Fibroblast of the aortic adventitia (primary cell): ENCODE measurements at places on chromosomes 7 and 10.
A peak's percentile ranks its signal among the peaks of the same experiment; 100 is the strongest.

DNA sequence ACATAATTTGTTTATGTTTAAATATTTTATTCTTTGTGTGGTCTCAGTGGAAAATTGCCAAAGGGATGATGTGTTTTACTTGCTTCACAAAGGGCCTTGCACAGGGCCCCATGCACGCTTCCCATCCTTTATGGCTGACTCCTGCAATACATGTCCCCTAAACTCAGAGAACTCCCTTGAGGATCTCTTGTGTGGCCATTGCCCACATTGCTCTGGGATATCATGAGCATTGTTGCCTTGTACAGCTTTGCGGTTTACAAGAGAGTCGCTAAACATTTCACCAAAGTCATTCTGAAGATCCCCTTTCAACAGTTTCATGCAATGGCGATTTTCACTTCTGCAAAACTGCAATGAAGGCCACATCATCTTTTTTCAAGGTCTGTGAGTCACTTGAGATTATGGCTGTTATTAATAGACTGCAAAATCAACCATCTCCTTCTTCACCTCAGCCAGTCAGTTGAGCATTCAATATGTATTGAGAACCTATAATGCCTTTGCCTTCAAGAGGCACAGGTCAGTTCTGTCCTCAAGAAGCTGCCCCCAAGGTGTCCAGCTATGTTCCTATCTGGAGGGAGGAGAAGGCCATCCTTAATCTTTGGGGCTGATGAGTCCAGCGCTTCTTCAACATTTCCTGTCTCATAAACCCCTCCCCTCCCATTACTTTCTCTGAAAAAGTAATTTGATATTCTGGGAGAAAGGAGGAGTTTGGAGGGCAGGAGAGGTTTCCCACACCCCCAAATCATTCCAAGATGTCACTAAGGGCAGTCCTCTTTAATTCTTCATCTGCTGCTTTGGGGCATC, 108.1 kb downstream of the CCDC71L start:
- DNase-seq: no peak

GRCh38 chr7:14196555-14196954, 207.1 kb upstream of the ETV1 start:
- peak; percentile 26 for DNase-seq

DNA sequence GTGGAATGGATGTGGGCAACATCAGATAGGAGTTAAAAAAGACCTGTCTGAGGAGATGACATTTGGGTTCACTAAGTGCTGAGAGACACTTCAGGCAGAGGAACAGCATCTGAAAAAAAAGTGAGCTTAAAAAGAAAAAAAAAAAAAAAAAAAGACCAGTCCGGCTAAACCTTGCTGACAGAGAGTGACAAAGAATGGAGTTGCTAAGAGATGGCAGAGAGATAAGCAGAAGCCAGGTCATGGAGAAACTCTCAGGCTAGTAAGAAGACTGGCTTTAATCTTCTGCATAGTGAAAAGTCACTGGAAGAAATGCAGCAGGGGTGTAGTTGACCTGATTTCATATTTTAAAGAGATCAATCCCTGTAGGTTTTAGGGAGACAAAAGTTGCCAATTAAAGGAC, 711.1 kb upstream of the SEMA3D start:
- no peak for DNase-seq

DNA sequence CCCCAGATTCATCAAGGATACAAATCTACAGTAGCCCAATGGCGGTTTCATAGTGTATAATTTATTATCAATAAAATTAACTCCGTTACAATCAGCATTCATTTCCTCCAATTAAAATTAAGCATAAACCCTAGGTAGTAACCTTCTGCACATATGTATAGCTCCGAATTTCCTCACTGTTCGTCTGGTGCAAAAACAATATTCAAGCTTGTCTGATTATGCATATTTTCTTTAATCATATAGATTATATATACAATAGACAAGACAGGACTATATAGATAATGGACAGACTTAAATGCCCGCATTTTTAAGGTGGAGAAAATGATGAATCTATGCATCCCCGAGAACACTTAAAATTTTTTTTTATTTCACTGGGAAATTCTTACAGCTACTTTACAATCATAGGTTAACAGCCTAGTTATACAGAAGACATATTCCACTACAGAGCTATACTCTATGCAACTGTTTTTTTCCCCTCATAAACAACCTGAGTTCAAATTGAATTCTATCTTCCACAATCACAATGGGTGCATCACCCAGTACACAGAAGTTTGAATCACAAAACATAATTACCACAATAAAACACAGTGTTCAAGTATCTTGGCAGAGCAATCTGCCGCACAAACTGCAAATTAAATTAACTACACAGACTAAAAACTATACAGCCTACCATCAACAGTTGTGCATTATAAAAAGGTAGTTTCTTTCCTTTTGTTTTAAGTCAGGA, 2.6 kb downstream of the HOXA9 start:
- no peak for DNase-seq

DNA sequence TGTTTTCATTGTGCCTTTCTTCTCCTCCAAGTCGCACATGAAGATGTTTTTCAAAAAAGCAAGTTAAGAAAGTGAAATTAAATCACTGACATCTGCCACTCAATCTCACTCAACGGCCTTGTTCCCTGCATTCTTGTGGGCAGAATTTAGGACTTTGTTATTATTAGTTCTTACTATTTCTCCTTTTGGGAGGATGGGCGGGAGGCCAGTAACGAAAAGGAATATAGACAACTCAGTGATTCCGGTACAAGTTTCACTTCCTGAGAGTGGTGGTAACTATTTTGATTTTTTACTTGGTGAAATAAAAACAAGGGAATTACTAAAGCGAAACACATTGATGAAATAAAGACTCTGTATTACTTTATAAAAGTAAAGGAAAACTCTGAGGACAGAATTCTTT, 231.9 kb upstream of the HABP2 start:
- no peak for DNase-seq

DNA sequence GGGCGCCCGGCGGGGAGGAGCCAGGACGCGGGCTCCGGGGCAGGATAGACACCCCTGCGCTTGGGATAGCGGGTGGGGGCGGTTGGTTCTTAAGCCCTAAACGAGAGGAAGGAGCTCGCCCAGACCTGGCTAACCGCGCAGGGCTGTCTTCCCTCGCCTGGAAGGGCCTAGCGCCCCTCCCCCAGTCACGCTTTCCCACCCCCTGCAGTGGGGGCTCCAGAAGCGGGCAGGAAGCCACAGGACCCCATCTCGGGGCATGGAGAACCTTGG, 6.5 kb downstream of the SHH start:
- DNase-seq: no peak

DNA sequence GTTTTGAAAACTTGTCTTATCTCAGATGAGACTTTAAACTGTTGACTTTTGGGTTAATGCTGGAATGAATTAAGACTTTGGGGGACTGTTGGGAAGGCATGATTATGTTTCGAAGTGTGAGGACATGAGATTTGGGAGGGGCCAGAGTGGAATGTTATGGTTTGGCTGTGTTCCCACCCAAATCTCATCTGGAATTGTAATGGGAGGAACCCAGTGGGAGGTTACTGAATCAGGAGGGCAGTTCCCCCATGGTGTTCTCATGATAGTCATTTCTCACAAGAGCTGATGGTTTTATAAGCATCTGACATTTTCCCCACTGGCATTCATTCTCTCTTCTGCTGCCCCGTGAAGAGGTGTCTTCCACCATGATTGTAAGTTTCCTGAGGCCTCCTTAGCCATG, 13.8 kb upstream of the POT1 start:
- peak; percentile 18 for DNase-seq
